ENCODE measurements at places on chromosomes 16 and 17.

- no peak for DNase-seq
These were observed 7.1 kb downstream of the TRAF7 start for GRCh38 chr16:2162676-2163118.

DNA sequence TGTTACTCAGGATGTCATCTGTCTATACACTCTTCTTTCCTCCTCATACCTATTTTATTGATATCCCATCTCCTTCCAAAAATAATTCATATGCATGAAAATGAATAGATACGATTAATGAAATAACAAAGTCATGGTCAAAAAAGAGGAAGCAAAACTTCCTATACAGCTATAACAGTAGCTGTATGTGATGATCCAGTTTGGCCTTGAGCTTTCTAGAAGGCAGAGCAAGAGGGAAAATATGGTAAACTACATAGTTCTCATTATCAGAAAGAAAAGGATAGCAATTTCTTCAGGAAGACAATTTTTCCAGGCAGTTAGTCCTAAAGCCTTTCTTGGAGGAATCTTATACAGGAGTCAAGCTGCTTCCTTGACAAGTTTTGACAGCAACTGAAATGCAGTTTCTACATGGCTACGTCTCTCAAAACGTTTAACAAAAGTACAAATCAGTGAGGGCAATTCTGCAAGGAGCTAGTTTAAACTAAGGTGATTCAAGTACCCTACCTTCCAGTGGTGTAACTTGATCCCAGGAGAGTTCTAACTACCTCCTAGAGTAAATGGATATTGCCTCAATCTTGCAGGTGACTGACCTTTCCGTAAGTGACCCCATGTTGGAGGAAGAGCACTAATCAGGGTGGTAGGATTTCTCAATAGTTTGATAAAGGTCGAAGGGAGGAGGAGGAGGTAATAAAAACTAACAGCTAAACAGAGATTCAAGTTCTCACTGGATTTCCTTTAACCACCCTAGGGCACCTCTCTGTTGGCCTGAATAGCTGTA lies 1.0 kb downstream of the SPAG5 start:
- no peak for DNase-seq

- DNase-seq: no peak
These were observed 5.6 kb upstream of the TUBG2 start for GRCh38 chr17:42653179-42654124.

- DNase-seq: no peak
These were observed 2.2 kb downstream of the GRB7 start for GRCh38 chr17:39739885-39740356.

Measured in COLO829 (cell line).